ENCODE measurements at places on chromosomes 6 and 20.

- DNase-seq: no peak
Observed at GRCh38 chr20:2455771-2456497, 14.7 kb downstream of the SNRPB start.

- DNase-seq: peak; percentile 45
Observed at GRCh38 chr6:41503827-41504465, 42.2 kb upstream of the FOXP4 start.

DNA sequence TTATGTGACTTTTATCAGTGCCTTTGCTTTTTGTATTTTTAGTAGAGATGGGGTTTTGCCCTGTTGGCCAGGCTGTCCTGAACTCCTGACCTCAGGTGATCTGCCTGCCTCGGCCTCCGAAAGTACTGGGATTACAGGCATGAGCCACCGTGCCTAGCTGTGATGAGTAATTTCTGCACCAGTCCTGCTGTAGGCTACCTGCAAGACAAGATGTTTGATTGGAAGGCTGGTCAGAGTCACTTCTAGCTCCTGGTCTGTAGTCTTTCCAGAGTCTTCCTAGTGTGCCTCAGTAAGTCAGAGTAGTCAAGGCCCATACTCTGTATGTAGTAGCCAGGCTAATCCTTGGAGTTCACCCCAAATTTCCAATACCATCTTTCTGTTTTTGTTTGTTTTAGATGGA lies 8.9 kb downstream of the TIAM2 start:
- DNase-seq: no peak

DNA sequence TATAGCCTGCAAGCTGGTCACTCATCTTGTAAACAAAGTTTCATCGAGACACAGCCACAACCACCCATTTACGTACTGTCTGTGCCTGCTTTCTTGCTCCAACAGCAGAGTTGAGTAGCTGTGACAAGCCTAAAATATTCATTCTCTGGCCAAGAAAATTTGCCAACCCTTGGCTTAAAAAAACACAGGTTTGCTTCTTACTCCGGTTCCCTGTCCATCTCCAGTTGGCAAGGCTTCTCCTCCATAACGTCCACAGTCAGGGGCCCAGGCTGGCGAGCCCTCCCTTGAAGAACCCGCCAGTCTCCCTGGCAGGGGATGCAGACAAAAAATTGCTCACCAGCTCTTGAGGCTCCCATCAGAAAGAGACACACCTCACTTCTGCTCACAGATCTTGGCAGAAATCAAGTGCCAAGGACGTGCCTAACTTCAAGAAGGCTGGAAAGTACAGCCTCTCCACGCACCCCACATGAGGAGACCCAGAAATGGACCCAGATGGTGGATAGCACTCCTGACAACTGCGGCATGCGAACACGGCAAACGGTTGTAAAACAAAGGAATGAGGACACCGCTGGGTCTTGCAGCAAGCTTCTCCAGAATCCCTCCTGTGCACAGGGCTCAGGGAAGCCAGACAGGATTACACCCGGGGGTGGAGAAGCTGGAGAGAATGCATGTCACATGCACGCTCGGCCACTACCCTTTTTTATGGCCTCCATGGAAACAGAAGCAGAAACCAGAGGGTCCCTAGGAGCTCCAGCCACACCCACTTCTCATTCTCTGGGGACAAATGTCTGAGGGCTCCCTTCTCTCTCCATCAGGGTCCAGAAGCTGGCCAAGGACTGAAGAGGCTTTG lies 59.8 kb upstream of the SIRPA start:
- DNase-seq: no peak

DNA sequence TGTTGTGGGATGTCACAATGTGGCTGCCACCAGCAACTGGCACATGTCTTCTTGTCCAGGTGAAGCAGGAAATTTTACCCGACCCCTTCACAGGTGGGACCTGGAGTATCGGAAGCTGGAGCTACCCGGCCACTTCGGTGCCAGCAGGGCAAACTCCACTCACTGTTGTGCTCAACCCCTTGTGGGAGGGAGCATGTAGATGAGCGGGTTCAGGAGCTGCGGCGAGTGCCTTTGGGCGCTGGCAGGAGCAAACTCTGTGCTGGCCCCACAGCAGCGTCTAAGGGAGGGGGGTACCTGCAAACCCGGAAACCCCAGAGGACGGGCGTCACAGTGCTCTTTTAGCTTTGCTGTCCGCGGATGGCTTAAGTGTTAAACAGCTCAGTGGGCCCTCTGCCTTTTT lies 20.7 kb upstream of the SULF2 start:
- DNase-seq: no peak

- no peak for DNase-seq
Observed at GRCh38 chr6:6256886-6257285, 63.6 kb downstream of the F13A1 start.

DNA sequence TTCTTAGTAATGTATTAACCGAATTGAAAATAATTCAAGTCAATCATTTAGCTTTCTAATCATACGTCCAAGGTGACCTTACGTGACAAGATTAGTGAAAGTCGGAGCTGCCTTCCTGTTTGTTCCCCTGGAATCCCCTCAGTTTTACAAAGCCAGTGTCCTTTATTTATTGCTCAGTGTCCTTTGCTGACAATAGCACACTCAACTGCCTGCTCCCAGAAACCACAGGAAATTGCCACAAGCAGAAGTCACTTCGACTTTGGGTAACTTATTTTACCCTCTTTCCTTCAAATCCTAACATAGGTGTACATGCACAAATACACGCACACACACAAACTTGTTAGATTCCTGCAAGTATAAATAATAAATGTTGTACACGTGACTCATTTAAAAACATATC lies 1167.7 kb upstream of the ADGRB3 start:
- no peak for DNase-seq

DNA sequence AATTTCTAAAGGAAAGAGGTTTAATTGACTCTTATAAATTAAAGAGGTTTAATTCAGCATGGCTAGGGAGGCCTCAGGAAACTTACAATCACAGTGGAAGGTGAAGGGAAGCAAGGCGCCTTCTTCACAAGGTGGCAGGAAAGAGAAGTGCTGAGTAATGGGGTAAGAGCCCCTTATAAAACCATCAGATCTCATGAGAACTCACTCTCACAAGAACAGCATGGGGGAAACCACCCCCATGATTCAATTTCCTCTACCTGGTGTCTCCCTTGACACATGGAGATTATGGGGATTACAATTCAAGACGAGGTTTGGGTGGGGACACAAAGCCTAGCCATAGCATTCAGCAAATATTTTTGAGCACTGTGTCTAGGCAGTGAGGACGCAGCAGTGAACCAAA lies 3.9 kb upstream of the IPCEF1 start:
- DNase-seq: no peak

DNA sequence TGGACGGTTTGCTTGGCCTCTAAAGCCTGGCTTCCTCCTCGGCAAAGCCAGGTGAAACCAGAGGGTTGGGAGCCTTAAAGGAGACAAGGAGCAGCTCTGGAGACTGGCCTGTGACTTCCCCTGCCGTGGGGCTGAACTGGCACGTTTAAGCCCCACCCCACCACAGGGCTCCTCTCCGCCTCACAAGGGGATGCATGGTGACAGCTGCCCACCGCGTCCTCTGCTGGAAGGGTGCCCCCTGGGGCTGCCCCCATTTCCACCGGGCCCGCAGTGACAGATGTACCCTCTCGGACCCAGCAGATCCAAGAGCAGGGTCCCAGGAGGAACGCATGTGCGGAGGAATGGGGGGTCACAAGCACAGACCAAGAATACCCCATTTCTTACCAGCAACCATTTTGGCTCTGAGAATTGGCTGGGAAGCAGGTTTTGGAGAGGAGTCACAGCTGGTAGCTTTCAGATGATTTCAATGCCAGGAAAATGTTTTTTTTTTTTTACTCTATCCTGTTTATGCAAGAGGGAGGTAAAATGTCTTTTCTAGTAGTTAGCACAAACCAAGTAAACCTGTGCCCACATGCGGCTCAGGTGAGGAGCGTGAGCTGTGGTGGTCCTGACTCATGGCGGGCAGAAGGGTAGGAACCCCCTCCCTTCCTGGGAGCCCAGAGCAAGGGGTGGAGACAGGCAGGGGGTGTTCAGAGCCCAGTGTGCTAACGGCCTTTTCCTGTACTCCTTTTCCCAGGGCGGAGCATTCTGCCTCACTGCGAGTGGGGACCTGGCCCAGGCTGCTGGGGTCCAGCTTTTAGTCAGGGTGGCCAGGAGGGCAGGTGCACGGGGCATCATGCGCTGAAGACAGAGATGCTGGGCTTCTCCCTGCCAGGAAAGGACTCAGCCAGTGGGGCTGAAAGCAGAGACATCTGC lies 33.0 kb downstream of the FRMD1 start:
- DNase-seq: no peak

GRCh38 chr20:63132131-63132714 lies 83.7 kb downstream of the YTHDF1 start:
- no peak for DNase-seq

DNA sequence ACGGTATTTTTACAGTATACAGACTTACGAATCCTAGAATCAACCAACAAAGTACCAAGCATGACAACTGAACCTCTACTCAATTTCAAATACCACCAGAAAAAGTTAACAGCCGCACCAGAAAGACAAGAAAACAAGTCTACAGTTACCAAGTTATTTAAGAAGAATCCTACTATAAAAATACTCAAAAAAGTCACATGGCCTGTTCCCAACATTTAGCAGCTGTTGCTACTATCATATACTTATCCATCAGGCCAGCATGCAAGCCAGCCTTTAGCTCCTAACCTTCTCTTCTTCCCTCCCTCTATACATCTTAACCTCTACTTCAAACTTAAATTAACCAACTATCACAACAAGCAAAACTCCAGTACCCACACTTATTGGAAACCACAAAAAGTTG lies 1.9 kb downstream of the SYNCRIP start:
- DNase-seq: no peak

GRCh38 chr6:158754738-158755137 lies 64.4 kb downstream of the EZR start:
- no peak for DNase-seq

- DNase-seq: no peak
Observed at GRCh38 chr6:84779380-84779779, 15.0 kb upstream of the TBX18 start.

DNA sequence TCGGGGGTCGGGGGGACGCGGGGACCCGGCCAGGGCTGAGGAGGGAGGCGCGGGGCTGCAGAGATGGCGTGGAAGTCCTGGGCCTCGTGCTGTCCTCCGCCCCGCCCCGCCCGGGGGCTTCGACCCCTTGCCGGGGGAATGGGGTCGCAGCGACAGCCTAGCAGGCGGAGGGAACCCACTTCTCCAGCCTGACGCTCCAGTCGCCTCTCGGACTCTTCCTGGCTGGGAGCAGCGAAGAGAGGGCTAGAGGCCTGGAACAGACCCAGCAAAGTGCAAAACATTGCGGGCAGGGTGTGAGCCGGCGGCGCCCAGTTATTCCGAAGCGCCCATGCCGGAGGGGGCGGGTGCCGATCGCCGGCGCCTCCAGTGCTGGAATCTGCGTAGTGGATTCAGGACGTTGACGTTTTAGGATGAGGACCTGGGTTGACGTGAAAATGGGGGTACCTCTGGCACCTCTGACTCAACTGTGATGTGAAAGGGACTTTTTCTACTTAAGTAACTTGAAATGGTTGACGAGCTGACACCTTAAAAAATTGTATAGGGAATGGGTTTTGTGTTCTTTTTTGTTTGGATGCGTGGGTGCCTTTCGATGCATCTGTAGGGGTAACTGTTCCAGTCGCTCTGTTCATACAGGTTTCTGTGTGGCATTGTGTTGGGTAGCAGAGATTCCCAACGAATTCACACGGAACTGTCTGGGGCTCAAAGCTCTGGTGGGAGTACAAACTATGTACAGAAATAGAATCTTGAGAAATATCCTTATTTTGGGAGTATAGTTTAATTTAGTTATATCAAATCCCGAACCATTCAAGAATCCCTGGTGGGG lies 1.4 kb downstream of the SLC35F1 start:
- DNase-seq: no peak

DNA sequence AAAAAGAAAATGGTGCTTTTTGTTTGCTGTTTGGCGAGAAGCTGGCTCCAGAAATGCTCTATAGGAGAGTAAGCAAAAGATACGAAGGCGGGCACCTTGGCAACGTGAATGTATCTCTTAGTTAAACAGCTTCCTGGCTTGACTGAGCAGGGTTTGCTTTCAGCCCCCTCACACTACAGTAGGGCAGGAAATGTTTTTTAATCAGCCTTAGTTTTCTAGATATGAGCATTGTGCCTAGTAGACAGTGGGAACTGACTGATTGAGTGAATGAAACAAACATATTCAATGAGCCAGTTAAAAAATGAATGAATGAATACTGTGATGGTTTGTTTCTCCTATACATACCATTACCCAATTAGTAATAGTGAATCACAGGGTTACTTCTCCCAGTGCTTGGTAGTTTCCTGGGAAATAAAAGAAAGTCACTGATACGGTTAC lies 19.9 kb downstream of the CAP2 start:
- no peak for DNase-seq

DNA sequence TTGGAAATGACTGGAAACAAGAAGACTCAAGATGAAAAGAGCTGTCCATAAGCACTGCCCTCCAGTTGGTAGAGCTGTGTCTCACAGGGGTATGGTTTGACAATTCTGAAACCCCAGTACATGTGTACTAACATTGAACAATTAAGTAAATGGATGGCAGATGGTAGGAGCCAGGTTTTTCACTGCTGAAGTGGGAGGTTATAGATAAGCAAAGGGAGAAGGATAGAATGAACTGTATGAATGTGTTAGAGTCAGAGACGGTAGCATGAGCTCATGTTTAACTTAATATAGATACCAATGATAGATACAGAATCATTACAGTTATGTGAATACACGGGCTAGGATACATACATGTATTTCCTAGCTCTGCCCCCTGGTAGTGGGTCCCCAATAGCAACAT lies 95.0 kb upstream of the SIRPA start:
- DNase-seq: no peak

DNA sequence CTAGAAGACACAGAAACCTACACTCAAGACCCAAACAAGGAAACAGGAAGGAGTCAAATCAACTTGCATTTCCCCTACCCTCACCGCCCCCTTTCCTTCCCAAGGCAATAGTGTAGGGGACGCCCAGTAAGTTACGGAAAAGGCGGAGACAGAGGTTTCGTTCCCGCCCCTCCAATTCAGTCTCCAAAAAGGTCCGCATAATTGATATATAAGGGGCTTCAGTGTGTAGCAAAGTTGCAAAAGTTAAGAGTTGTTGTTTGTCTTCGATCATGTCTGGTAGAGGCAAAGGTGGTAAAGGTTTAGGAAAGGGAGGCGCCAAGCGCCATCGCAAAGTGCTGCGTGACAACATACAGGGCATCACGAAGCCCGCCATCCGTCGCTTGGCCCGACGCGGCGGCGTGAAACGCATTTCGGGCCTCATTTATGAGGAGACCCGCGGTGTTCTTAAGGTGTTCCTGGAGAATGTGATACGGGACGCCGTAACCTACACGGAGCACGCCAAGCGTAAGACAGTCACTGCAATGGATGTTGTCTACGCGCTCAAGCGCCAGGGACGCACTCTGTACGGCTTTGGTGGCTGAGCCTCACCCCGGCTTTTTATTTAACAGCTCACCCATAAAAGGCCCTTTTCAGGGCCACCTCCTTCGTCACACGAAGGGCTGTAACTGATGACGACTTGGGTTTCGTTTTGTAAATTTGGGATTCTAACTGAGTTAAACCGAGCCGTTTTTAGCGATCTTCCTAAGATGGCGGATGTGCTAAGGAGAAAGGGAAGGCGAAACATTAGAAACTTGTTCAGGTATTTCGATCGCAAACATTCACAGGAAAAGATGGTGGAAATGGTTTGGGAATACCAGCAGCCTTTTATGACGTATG lies 124.6 kb upstream of the BTN3A2 start:
- DNase-seq: no peak

- DNase-seq: no peak
Observed at GRCh38 chr6:21836772-21837425, 243.3 kb downstream of the SOX4 start.

GRCh38 chr20:3209257-3209945 lies at the start of gene ITPA:
Gene ITPA, plus strand, starts transcription at chr20:3209498. Its CDS starts 54 bp downstream, at chr20:3209552.
- DNase-seq: peak; percentile 74
